ENCODE measurements at places on chromosomes 5 and 9.

DNA sequence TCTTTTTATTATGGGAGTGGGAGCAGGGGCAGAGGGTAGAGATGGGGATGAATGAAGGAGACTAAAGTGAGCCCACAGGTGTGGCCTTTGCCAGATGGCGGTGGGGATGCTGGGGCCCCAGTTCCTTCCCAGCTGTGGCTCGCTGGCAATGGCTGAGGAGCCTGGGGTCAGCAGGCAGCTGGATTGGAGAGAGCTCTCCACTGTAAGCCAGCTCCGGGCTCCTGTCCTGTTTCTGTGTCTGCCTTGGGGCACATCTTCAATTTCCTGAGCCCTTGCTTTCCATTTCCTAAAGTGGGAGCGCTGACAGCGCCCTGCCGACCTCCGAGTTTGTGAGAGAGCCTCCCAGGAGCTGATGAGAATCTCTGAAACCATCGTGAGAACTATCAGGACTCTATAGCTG, 75.6 kb upstream of the SPRY4 start:
- DNase-seq: no peak

DNA sequence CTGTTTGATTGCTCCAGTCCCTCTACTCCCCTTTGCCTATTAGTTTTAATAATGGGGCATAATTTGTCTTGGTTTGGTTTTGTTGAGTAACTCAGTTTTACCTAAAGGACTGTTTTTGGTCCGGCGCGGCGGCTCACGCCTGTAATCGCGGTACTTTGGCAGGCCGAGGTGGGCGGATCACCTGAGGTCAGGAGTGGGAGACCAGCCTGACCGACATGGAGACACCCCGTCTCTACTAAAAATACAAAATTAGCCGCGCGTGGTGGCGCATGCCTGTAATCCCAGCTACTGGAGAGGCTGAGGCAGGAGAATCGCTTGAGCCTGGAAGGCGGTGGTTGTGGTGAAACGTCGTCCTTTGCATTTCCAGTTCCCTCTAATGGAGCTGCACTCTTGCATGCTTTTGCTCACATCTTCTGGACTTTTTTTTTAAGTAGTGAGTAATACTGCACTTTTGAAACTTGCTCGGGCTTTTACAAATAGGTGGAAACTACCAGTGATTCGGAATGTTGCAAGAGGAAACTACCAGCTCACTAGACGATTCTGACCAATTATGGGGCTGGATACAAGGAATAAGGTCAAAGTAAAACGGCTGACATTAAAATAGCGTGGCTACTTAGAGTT, 721 bp upstream of the MAML1 start:
- peak; percentile 6 for DNase-seq

DNA sequence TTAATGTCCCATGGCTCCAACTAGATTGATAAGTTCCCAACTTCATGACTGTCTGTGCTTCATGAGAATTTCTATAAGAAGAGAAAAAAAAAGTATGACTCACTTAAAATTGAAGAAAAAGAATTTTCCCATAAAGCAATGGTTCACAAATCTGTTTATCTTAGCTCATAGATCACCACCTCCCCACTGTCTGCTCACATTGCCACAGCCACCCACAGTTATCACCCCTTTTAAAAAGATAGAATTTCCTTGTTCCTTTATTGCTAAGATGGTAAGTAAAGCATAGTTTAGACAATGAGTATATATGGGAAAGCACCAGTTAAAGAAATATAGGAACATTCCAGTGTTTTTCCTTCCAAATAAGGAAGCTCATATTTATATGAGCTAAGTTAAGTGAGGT, 67.1 kb downstream of the ALDH7A1 start:
- DNase-seq: no peak

GRCh38 chr5:31247381-31247780, 53.9 kb downstream of the CDH6 start:
- DNase-seq: no peak

DNA sequence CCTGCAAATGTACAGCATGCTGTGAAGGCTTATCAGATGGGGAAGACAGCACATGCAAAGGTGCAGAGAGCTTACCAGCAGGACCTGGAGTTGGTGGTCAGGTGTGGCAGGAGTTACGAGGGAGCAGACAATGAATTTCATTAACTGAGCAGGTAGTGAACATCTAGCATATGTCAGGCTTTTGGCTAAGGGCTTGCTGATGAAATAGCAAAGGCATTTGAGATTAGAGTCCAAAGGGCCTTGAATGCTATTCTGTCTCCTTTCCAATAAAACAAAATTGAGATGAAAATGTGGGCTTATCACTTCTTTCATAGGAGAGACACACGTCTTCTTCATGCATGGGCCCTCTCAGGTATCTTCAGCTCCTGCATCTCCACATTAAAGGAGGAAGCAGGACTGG, 36.6 kb upstream of the PPARGC1B start:
- DNase-seq: no peak

DNA sequence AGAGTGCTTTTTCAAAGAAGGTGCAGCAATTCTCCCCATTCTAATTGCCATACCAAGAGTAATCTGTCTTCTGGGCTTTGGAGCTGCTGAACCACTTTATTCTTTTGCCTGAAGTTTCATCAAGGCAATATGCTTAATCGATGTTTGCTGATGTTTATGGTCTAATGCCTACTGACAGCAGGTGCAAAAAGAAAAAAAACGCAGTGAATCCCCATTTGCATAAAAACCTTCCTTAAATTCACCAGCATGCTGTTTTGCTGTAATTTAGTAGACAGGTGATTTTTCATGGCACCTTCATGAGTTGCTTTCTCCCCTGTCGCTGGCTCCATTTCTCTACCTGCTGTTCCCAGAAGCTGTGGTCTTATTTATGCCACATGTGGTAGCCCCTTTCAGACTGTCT, 83.1 kb upstream of the MAST4 start:
- DNase-seq: no peak

- no peak for DNase-seq
These were observed 268.8 kb downstream of the NSG2 start for GRCh38 chr5:174314261-174314660.

DNA sequence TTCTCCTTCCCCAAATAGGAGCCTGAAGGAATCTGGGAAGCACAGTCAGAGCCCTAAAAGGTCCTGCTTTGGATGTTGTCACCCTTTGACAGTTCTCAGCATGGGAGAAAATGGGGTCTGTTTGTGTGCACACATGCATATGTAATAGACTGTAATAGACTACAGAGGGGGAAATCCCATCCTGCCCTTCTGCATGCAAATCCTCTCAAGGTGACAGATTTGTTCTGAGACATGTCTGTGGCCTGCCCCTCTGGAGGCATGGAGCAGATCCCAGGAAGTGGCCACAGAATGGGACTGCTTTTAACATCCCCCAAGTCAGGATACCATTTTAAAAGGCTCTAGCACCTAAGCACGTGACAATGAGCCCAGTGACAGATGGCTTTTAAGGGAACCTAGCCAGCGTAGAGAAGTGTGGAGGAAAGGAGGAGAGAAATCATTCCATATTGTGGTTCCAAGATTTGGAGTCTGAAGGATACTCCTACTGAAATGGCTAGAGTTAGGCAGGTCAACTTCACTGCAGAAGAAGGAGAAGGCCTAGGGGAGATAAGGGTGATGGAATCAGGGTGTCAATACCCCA, 483.5 kb downstream of the SPOCK1 start:
- DNase-seq: no peak

DNA sequence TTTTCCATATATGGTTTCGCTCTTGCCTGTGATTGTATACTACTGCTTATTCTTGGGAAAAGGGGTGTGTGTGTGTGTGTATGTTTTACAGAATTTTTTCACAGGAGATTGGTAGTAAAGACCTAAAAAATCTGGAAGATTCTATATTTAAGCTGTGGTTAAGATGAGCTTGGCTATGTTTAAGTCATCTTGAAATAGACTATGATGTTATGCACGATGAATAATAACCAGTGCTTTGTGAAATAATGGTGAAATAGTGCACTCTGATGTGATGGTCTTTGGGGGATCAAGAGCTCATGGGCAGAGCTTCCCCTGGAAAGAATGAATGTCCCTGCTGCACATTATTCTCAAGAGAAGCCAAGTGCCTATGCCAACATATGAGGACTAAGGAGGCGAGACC, 301.0 kb downstream of the ACTL7B start:
- no peak for DNase-seq

DNA sequence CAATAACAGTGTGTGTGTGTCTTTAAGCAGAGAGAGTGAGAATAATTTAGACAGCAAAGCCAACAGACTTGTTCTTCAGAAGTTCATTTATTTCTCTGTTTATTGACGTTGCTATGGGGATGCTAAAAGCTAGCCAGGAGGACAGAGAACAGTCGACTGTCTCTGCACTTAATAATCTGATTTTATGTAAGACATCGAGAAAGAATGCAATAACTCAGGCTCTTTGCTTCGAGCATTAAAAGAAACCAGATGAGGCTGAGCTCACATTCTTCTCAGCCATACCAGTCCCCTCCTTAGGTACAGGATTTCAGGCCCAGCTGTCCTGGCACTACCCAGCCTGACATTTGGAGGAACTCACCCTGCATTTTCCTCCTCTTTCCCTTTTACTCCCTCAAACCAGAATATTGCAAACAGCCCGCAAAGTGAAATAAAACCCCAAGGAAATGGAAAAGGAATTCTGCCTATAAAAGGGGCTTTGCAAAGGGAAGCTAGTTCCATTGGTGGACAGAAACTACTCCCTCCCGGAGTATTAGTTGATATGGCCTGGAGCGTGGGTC, 44.5 kb upstream of the DPYSL3 start:
- DNase-seq: no peak

All from pons (tissue), 1 donor.